ENCODE measurements at places on chromosomes 16 and 17.

DNA sequence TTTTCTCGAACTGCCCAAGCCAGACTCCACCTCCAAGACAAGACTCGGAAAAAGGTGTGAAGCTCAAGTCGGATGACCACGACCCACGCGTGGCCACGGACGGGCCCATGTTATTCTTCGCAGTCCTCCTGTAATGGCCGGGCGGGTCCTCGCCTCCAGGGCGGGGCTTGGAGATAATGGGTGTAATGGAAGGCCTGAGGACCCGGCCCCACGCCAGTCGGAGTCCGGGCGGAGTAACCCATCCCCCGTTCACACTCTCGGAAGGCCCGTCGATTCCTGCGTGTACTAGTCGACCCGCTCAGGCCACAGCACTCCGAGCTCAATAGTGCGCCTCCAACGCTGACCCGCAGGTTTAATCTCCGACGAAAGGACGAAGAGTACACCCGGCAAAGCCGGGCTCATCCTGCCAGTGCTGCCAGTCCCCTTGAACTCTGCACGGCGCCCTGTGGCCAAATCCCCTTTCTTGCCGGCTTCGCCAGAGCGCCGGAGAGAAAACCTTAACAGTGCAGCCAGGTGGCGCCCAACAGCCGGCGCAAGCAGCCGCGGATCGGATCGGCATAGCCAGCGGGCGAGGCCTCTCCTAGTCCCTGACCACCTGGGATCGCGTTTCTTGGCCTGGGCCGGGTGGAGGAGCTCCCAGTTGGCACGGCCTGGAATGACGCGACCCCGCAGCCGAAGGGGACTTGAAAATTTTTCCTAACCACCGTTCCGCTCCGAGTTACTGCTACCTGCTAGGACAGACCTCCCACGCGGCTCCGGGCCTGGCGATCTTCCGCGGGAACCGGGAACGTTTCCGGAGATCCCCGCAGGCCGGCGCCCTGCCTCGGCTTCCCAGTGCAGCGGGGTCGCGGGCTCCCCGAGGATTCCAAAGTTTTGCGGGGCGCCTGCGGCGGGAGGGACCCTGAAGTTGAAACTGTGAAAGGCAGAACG lies 762.0 kb downstream of the KCNJ18 start:
- H3K36me3 ChIP-seq: no peaks in the 10 kb centered on the region
- no peak overlapping the region for H3K27ac ChIP-seq
- H3K4me3 ChIP-seq: no peak overlapping the region
- no peak for DNase-seq

- peaks cover 22% of the 10 kb centered on the region for H3K4me1 ChIP-seq
- no peak overlapping the region for H3K27ac ChIP-seq
- H3K27me3 ChIP-seq: no peaks in the 10 kb centered on the region
- peak; percentile 25 for DNase-seq
- no peaks in the 10 kb centered on the region for H3K36me3 ChIP-seq
- H3K4me3 ChIP-seq: no peak overlapping the region
These were observed 2.4 kb downstream of the CORO6 start for GRCh38 chr17:29620271-29620670.

DNA sequence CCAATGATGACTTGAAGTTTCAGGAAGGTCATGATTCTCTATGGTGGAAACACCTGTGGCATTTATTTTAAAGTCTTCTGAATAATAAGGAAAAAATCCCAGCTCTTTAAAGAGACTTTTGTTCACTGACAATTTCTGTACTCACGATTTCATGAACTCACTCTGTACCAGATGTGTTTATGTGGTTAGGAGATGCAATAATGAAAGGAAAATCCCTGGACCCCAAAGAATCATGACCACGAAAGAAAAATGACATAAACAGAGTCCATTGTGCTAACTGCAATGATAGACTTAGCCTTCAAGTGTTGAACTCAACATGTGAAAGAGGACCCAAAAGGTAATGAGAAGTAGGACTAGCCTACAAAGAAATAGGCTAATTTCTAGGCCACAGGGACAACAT lies 947.5 kb downstream of the CDH11 start:
- DNase-seq: peak; percentile 3
- no peak overlapping the region for H3K27ac ChIP-seq
- H3K27me3 ChIP-seq: no peaks in the 10 kb centered on the region
- no peaks in the 10 kb centered on the region for H3K36me3 ChIP-seq
- H3K4me3 ChIP-seq: no peak overlapping the region
- H3K4me1 ChIP-seq: no peaks in the 10 kb centered on the region

GRCh38 chr16:81576696-81577095 lies 132.1 kb downstream of the CMIP start:
- DNase-seq: no peak
- H3K4me1 ChIP-seq: no peaks in the 10 kb centered on the region
- no peaks in the 10 kb centered on the region for H3K27me3 ChIP-seq

GRCh38 chr17:57511475-57512123 lies 233.5 kb downstream of the CCDC182 start:
- no peak for DNase-seq
- no peaks in the 10 kb centered on the region for H3K27me3 ChIP-seq
- H3K4me3 ChIP-seq: no peak overlapping the region
- H3K4me1 ChIP-seq: no peaks in the 10 kb centered on the region
- H3K27ac ChIP-seq: no peak overlapping the region

GRCh38 chr17:73061161-73061560 lies 31.3 kb downstream of the SLC39A11 start:
- no peaks in the 10 kb centered on the region for H3K36me3 ChIP-seq
- no peak for DNase-seq
- no peaks in the 10 kb centered on the region for H3K27me3 ChIP-seq
- H3K4me3 ChIP-seq: no peak overlapping the region
- H3K4me1 ChIP-seq: no peaks in the 10 kb centered on the region

- DNase-seq: peak; percentile 51
- no peak overlapping the region for H3K27ac ChIP-seq
- peaks cover 18% of the 10 kb centered on the region for H3K36me3 ChIP-seq
- no peak overlapping the region for H3K4me3 ChIP-seq
- H3K4me1 ChIP-seq: no peaks in the 10 kb centered on the region
These were observed 17.6 kb downstream of the MAPK8IP3 start for GRCh38 chr16:1723450-1724147.

GRCh38 chr16:76946879-76947278 lies 244.1 kb upstream of the MON1B start:
- H3K27me3 ChIP-seq: no peaks in the 10 kb centered on the region
- no peaks in the 10 kb centered on the region for H3K36me3 ChIP-seq
- no peaks in the 10 kb centered on the region for H3K4me1 ChIP-seq
- no peak overlapping the region for H3K4me3 ChIP-seq
- H3K27ac ChIP-seq: no peak overlapping the region
- DNase-seq: peak; percentile 82

DNA sequence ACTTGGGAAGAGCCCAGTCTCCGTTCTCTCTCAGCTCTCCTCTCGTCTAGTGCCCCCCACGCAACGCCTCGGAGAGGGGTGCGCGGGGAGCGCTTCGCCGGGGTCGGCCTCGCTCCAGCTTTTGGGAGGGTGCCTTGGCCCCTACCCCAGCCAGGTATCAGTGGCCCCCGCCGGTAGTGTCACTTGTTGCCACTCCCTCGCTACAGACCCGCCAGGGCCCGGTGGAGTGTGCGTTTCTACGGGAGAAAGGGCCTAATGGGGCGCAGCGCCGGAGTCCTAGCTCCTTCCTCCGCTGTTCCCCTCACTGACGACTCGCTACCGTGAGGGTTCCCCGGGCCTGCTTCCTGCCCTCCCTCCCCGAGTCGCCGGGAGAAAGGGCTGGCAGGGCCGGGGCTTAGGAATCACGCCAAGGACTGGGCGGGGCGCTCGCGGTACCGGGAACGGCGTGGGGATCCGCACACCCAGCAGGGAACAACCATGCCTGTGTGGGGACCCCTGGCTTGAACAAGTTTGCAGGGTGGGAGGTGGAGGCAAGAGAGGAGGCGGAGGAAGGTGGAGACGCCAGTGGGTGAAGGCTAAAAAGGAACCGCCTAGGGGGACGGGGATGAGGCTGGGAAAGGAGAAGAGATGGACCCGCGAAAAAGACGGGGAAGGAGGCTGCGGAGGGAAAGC lies 997 bp upstream of the CDH11 start:
- peak overlapping the region; percentile 92 for H3K27ac ChIP-seq
- no peaks in the 10 kb centered on the region for H3K27me3 ChIP-seq
- H3K4me3 ChIP-seq: peak overlapping the region; percentile 69

- DNase-seq: no peak
- no peaks in the 10 kb centered on the region for H3K27me3 ChIP-seq
- no peaks in the 10 kb centered on the region for H3K36me3 ChIP-seq
- H3K27ac ChIP-seq: no peak overlapping the region
- no peak overlapping the region for H3K4me3 ChIP-seq
These were observed 313.6 kb downstream of the HS3ST4 start for GRCh38 chr16:26005336-26005735.

DNA sequence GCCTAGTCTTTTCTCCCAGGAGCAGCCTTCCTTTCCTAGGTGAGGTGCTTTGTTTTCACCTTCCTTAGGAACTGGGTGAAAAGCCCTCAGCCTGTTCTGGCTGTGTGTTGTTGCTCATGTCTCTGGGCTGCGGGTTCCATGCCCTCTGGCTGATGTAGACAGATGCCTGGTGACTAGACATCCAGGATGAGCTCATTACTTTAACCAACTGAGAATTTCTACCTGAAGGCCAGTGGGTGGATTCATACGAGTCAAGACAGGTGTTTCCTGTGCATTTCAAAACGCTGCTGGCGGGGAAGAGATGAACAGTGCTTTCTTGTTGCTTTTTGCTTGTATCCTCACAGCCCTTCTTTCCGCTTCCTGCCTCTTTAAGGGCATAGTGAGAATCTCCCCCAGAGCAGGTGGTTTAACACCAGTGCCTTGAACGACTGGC lies 22.3 kb downstream of the SAP30BP start:
- H3K27me3 ChIP-seq: no peaks in the 10 kb centered on the region
- no peak overlapping the region for H3K4me3 ChIP-seq
- H3K36me3 ChIP-seq: peaks cover 16% of the 10 kb centered on the region
- H3K27ac ChIP-seq: no peak overlapping the region

- no peak overlapping the region for H3K27ac ChIP-seq
- H3K4me1 ChIP-seq: no peaks in the 10 kb centered on the region
- DNase-seq: no peak
- no peak overlapping the region for H3K4me3 ChIP-seq
- H3K36me3 ChIP-seq: no peaks in the 10 kb centered on the region
These were observed 2336.1 kb downstream of the TP53TG3F start for GRCh38 chr16:35795361-35796029.

DNA sequence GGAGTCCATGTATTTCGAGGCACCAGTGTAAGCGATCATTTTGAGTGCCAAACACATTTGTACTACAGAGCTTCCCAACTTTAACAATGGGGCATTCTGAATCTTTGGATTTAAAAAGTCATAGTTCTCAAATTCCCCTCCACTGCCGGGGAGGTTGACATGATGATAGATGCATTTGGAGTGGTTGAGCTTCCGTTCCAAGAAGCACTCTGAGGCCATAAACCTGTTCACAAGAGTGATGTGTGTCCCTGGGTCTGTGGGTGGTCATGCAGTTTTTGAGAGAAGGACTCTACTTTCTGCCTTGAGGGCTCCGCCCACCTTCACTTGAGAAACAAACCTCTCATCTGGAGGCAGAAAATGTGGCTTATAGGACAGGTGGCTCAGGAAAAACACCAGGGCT lies 43.7 kb downstream of the IRX5 start:
- no peaks in the 10 kb centered on the region for H3K27me3 ChIP-seq
- H3K4me3 ChIP-seq: no peak overlapping the region
- no peak overlapping the region for H3K27ac ChIP-seq

DNA sequence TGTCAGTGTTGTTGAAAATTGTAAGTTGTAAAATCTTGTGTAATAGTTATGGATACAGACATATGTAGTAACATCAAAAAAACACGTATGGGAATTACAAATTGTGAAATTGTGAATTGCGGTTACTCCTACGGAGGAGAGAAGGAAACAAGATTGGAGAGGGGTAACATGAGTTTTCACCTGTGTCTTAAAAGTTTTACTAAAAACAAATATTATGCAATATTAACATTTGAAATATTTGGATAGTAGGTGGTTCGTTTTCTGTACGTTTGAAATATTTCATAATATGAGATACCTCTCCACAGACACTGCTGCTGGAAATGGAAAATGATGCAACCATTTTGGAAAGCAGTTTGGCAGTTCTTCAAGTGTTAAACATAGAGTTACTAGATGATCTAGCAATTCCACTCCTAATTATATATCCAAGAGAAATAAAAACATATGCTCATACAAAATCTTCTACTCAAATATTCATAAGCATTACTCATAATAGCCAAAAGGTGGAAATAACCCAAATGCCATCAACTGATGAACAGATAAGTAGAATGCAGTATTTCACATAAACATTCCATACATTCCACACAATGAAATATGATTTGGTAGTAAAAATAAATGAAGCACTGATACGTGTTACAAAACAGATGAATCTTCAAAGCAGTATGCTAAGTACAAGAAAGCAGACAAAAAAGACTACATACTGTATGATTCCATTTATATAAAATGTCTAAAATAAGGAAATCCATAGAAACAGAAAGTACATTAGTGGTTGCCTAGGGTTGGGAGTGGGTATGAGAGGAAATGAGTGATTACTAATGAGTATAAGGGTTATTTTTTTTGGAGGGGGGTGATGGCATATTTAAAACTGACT lies 40.7 kb upstream of the ABCA10 start:
- no peak overlapping the region for H3K4me3 ChIP-seq
- peak; percentile 62 for DNase-seq
- H3K27me3 ChIP-seq: no peaks in the 10 kb centered on the region
- H3K27ac ChIP-seq: no peak overlapping the region

DNA sequence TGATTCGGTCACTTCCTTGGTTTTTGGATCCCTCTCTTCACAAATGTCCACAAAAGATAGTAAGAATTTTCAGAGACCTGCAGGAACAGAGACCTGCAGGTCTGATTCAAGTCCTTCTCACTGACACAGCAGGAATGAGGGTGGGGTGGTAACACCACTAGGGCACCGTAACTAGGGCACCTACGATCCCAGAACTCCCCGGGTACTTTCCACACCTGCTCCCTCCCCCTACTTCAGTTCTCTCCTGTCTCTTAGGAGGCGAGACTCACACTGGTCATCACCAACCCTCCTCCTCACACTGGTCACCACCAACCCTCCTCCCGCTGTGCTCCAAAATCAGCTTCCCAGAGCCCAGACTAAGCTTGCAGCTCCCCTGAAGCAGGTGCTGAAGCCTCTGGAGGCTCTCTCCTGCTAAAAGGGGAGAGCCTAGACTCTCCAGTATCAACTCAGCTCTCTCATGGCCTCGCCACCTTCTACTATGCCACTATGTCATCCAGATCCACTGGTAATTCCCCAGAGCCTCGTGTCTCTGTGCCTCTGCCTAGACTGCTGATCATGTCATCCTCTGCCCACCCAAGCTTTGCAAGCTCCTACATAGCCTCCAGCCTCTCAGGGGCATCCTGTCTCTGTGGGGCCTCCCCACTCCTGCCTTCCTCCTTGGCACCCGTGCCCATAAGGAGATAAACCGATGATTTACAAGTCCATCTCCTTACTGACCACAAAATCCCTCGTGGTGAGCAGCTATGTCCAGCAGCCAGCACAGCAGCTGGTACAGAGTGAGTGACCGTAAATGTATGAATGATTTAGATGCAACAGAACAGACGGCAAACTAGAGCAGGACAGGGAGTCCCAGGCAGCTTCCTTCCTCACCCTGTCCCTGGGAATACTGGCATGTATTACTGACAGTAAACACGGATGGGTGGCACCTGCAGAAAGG lies 63.4 kb upstream of the GSG1L start:
- H3K27me3 ChIP-seq: no peaks in the 10 kb centered on the region
- H3K27ac ChIP-seq: no peak overlapping the region
- peaks cover 37% of the 10 kb centered on the region for H3K36me3 ChIP-seq
- no peaks in the 10 kb centered on the region for H3K4me1 ChIP-seq
- H3K4me3 ChIP-seq: no peak overlapping the region

Measured in fibroblast of lung (primary cell).